Placental pericyte (primary cell): ENCODE measurements at places on chromosomes 5 and 9. TPM values are rescaled to one million over a fixed set of nuclear protein-coding genes. Genes with fewer than 3 reads are reported as not detected.

DMRT2 gene
- not detected in 2 replicates for total RNA-seq

IFNA13 gene
- total RNA-seq: not detected in 2 replicates

MARCOL gene
- not detected in 2 replicates for total RNA-seq

SV2C gene
- not detected in 2 replicates for total RNA-seq

NR6A1 gene
- 0.66 and 0.72 TPM in 2 replicates for total RNA-seq

PIP5KL1 gene
- total RNA-seq: 1.8 and 2.7 TPM in 2 replicates

ENG gene
- 47.7 and 72.3 TPM in 2 replicates for total RNA-seq

CAMLG gene
- total RNA-seq: 21.0 and 25.8 TPM in 2 replicates

PRELID2 gene
- 10.5 and 13.7 TPM in 2 replicates for total RNA-seq

OR13C2 gene
- not detected in 2 replicates for total RNA-seq

COL5A1 gene
- total RNA-seq: 457 and 467 TPM in 2 replicates
